ENCODE measurements at places on chromosomes 6 and 20. TPM values are rescaled to one million over a fixed set of nuclear protein-coding genes. Genes with fewer than 3 reads are reported as not detected.

The GPLD1 gene
- total RNA-seq = 0.77 TPM

The MEI4 gene
- total RNA-seq = not detected

The TTI1 gene
- total RNA-seq = 22.2 TPM

The RAET1E gene
- 3.4 TPM for total RNA-seq

The NRSN2 gene
- 62.1 TPM for total RNA-seq

The NELFE gene
- total RNA-seq = 79.0 TPM

The LIN28B gene
- total RNA-seq = 1.2 TPM

The STMN3 gene
- total RNA-seq = 7.7 TPM

The TXLNB gene
- not detected for total RNA-seq

The BMP5 gene
- 0.04 TPM for total RNA-seq

All from A549 treated with Mapracorat at 1 μM for 4 hours (cell line).